ENCODE measurements at places on chromosomes 4 and X. TPM values are rescaled to one million over a fixed set of nuclear protein-coding genes. Genes with fewer than 3 reads are reported as not detected.

DCLK2 gene
- total RNA-seq = 48.2 TPM

- DNase-seq = no peak
These were observed 3.0 kb upstream of the APBB2 start for GRCh38 chr4:41217374-41217773.

GRCh38 chr4:122539861-122540465 lies 80.9 kb downstream of the IL21 start:
- DNase-seq = no peak

GRCh38 chrX:76434103-76434741 lies 6.7 kb downstream of the MAGEE1 start:
- DNase-seq = no peak
